ENCODE measurements at places on chromosomes 7 and 10.

DNA sequence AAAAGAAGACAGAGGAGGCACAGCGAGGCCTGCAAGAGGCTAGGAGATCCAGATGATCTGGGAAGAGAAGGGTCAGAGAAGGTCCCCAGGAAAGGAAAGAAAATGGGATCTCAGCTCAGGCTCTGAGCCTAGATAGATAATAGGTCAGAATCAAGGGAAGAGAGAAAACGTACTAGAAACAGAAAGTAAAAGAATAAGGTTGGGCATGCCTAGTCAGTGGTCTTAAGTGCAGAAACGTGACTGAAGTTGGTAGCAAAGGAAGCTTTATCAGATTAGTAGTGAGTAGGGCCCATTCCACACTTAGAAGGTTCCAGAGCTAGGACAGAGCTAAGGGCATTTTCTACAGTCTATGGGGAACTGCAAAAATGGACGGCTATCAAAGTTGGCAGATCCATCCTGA lies 84.8 kb upstream of the ASAH2 start:
- DNase-seq, result no peak

DNA sequence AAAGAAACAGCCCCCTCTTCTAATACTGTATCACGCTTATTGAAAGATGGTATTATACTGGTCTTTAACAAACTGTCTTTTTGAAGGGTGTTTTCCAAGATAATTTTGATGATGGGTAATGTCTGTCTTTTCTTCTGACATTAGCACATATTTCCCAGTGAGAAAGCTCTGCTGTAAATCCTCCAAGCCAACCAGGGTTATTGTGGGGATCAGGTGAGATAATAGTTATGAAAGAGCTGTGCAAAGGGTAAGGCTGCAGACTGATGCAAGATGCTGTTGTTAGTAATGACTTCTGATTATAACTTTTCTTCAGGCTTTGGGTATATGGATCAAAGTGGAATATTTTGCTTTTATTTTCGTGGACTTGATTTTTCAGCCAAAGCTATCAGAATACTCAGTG lies 581.7 kb downstream of the REEP3 start:
- no peak for DNase-seq

GRCh38 chr10:101012525-101013364 lies 13.1 kb downstream of the LZTS2 start:
- DNase-seq, result peak; percentile 85

DNA sequence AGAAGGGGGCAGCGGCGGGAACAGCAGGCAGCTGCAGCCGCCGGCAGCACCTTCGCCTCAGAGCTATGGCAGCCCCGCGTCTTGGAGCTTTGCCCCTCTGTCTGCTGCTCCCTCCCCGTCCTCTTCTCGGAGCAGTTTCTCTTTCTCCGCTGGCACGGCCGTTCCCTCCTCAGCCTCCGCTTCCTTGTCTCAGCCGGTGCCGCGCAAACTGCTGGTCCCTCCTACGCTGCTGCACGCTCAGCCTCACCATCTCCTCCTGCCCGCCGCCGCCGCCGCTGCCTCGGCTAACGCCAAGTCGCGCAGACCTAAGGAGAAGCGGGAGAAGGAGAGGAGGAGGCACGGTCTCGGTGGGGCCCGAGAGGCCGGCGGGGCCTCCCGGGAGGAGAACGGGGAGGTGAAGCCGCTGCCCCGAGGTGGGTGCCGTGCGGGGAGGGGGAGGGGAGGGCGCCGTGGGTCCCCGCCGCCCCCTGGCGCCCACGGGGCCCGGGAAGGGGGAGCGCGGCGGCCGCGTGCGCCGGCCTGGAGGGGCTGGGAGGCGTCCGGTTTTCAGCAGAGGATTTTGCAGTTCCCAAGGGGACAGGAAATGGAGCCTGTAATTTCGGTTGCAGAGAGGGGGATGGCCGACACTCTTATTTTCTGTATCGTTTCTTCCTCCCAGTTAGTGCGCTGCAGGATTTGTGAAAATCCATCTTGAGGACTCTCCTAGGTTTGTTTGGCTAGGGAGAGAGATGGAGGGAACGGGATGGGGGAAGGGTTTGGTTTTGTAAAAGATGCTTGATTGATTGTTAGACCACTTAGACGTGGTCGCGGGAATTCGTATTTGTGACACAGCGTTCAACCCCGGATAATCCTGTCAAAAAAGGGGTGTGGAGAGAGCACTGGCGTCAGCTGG lies 630 bp downstream of the RSBN1L start:
- peak; percentile 37 for DNase-seq

- DNase-seq, result no peak
These were observed 355.9 kb downstream of the SFMBT2 start for GRCh38 chr10:7054915-7055314.

- no peak for DNase-seq
These were observed 14.5 kb downstream of the EEPD1 start for GRCh38 chr7:36167403-36168050.

GRCh38 chr7:77351539-77352004 lies 64.6 kb downstream of the GSAP start:
- no peak for DNase-seq

DNA sequence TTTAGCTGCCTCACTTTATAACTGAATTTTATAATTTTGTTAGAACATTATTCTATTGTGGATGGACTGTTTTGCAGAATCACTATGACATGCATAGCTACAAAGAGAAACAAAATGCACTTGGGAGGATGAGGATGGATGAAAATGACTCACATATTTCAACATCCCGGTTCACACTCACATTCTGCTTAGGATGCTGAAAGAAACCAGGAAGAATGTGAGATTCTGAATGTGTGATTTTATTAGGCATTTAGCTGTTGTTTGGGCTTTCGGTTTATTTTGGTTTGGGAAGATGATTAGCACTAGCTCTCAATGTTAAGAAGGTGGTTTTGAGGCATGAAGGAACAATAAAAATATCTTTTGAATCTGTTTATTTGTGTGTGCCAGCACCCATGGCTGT lies 235.5 kb downstream of the SEMA3E start:
- peak; percentile 76 for DNase-seq

- DNase-seq, result no peak
These were observed 44.6 kb downstream of the RASGEF1A start for GRCh38 chr10:43222210-43222720.

- DNase-seq, result no peak
These were observed 147.9 kb downstream of the ZMYND11 start for GRCh38 chr10:283140-283479.

DNA sequence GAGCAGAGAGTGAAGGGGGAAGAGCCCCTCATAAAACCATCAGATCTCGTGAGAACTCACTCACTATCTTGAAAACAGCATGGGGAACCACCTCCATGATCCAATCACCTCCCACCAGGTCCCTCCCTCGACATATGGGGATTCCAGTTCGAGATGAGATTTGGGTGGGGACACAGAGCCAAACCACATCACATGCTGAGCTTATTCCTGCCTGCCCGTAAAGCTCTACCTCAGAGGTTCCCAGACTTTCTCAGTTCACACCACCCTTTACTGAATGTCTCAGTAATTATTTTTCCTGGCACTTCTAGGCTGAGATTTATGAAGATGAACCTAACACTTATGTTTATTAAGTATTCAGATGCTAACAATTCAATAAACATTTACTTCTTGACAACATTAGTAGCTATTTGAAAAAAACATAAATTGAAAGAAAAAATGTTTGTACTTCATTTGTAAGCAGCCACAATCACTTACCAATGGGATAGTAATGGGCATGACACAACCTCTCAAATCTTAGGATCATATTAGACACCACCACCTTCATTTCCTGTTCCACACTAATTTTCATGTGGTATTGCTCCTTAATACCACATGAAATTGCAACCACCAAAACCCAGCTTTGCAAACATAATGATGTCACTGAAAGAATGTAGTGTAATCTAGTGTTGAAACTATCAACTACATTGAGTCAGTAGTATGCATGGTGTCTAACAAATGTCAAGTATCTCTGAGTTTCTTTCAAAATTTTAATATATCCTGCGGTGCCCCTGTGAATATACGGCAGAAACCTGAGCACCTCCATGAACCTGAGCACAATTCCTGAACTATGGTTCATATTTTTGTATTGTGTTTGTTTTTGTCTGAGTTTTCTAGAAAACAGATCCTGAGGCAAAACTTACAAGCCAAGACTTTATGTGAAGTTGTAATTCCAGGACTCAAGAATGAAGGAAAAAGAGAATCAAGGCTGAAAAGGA lies 4.5 kb upstream of the DGKI start:
- DNase-seq, result peak; percentile 71

DNA sequence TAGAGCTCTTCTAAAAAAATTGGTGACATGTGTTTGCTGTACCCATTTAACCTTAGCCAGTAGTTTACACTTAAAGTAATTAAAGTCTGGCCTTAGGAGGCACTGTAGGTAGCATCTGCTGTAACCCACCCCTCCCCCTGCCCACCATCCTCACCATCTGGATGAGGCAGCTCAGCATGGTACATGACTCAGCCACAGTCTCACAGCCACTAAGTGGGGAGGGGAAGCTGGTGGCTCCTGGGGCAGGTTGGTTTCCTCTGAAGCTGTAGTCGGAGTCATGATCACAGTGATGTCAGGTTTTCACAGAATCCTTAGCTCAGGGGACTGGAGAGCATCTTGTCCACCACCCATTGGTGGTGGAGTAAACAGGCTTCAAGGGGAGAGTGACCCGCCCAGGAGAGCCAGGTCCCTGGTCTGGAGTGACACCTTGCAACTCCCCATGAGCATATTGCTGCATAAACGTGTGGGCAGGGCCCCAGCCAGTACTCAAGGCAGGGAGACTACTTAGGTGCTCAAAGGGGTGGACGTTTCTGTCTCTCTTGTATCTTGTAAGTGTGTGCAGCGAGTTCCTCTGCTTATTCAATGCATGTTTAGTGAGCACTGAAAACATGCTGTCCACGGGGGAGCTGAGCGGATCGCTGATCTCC lies 125.9 kb downstream of the GRK5 start:
- DNase-seq, result peak; percentile 56

DNA sequence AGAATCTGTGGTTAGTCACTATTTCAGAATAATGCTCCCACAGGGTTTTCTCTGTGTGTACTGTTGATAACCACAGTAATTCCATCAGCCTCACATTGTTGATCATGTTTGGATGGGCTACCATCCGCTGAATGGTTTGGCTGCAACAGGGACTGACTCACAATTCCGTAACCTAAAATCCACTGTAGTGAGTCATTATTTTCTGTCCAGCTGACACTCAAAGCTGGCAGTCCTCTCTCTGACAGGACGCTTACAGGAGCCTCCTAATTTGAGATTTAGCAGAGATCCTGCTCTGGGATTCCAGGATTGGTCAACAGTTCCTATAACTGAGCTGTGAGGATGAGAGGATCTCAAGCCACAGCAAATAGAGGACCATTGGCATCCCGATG lies 32.7 kb downstream of the VWA2 start:
- peak; percentile 95 for DNase-seq

DNA sequence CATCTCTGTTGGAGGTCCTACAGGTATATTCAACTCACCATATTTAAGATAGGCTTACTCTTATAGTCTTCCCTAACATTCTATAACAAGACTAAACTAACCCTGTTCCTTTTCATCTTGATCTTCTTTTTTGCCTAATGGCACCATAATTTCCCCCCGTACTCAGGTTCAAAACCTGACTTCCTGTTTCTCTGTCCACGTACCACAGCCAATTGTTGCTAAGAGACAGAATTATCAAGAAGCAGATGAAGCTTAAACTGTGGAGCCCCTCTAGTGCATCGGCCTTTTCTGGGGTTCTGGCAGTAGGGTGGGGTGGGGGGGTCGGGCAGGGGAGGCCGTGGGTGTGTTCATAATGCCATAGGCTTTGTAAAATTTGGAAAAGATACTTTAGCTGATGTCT lies 109.2 kb downstream of the EVX1 start:
- DNase-seq, result no peak

DNA sequence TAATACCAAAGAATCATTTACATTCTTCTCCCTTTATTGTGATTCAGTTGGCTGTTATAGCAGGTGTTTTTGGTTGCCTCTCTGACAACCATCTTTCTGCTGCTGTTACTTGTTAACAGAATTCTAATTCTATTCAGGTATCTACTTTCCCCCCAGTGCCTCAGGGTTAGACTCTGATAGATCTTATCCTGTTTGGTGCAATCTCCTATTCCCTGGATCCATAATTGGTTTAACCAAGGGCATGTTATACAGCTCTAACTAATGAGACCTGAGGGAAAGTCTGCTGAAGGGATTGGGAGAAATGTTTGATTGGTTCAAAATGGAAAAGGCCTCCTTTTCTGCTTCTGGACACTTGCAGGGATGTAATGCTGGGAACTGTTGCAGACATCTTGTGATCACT lies 161.5 kb downstream of the GPR158 start:
- DNase-seq, result no peak

DNA sequence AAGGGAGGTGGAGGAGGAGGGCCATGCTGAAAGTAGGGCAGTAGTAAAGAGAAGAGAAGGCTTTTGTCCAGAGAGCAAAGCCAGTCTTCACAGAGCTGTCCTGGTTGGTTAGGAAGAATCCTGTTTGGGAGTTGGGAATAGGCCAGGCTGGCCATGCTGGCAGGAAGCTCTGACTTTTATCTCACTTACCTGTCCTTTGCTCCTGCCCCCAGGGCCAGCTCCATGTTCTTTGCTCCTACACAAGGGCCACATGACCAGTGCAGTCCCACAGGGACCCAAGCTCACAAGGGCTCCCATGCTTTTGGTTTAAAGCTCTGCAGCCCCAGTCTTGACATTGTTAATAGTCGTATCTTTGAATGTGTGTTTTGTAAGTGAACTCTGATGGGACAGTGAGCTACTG lies 161.6 kb upstream of the KMT2E start:
- no peak for DNase-seq

DNA sequence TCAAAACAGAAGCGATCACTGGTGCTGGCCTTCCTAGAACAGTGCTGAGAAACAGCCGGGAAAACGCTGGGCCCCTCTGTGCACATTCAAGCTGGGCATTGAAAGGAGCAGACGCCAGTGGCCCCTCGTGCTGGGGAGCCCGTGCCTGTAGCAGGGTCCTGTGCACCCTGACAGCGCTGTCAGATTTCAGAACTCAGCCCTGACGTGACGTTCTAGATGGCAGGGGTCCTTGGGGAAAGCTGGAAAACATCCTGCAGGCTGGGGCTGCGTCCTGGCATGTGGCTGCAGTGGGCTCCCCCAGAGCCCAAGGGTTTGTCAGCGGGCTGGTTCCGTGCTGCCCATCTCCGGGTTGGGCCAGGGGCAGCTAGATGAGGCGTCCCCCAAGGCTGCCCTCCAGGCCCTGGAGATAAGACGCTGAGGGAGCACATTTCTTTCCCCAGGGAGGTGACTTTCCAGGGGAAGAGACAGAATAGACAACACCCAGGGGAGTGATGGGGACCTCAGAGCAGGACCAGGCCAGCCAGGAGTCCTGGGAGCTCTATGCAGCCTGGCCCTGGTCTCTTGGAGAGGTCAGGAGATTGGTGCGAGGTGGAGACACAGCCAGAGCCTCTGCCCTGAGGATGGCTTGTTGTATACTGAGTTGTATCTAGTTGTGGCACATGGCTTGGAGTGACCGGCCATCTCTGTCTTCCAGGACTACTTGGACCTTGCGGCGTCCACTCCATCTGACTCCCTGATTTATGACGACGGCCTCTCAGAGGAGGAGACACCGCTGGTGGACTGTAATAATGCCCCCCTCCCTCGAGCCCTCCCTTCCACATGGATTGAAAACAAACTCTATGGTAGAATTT lies 12.1 kb upstream of the CSGALNACT2 start:
- DNase-seq, result no peak

DNA sequence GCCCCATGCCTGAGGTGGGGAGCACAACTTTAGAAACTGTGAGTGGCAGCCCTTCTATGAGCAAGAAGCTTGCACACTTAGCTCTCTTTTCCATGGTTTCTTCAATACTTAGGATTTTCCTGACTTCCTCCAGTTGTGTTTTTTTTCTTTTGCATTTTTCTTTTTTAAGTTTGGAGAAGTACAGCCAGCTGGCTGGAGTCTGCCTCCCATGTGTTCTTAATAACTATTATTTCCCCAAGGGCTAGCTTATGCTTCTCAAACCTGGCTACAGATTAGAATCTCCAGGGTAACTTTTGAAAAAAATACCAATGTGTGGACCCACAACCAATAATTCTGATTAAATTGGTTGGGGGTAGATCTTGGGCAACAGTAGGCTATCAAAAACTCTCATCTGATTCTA lies 37.4 kb upstream of the MEOX2 start:
- no peak for DNase-seq
